ENCODE measurements at places on chromosomes 5 and 9. TPM values are rescaled to one million over a fixed set of nuclear protein-coding genes. Genes with fewer than 3 reads are reported as not detected.
A peak's percentile ranks its signal among the peaks of the same experiment; 100 is the strongest.

DNA sequence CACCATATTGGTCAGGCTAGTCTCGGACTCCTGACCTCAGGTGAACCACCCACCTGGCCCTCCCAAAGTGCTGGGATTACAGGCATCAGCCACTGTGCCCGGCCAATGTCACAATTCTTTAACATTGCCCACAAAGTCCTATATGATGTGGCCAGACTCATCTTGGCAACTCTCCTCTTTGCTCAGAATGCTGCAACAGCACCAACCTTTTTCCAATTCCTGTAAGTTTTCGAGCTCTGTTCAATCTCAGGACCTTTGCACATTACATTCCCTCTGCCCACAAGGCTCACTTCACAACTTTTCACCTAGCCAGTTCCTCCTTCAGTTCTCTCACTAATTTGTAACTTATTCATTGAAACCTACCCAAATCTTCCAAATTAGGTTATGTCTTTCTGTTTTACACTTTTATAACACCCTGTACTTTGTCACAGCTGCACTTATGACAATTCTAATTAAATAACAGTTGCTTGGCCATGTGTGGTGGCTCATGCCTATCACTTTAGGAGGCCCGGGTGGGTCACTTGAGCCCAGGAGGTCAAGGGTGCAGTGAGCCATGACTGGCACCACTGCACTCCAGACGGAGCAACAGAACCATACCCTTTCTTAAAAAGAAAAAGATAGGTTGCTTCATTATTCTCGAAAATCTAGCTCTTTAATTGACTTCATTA, 30.9 kb upstream of the GLDC start:
- DNase-seq, result no peak

- no peak for DNase-seq
These were observed 67.0 kb downstream of the NDFIP1 start for GRCh38 chr5:142175461-142176142.

NR6A1 gene
- 1.0 TPM for total RNA-seq

DNA sequence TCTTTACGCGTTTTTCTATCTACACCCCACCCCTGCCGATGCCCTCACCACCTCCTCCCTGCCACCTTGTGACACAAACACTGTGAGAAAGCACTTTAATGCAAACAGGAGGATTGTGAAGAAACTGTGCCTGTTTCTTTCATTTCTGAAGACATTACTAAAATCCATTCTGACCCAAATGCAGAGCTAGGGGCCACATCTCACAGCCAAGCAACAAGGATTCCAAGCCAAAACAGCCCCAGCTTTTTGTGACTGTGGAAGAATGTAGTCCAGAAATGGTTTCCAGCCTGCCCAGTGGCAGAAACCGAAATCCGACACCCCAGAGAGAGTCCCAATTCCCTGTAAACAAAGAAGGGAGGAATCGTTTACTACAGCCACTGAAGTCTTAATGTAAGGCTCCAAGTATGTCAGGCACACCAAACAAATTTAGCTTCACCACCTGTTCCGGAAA, 190.9 kb downstream of the TTC39B start:
- DNase-seq, result no peak

DNA sequence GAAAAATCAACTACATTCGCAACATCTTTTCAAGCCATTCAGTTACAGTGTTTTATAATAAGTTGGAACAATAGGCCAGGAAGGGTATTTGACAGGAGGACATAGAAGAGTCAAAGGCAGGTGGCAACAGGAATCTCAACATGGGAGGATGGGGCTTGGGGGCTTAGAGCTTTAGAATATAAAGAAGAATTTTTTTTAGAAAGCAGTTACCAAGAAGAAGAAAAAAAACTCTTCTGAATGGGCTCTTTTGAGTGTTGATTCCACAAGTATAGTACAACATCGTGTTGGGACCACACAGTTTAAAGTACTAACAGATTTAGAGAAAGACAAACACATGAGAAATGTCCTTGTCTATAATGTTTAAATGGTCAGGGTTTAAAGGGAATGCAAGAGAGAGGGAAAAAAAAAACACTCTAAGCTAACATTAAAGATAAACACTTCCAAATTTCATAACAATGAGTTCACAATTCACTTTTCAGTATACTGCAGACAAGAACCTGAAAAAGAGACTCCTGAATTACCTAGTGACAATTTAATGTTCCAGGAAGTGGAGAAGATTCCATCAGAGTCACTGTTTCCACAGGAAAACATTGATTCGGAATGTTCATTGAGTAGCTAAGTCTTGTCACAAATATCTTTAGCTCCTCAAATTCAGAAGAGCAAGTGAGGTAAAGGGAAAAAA, 282.3 kb downstream of the DEPDC1B start:
- DNase-seq, result no peak

PCSK1 gene
- total RNA-seq, result 0.38 TPM

- no peak for DNase-seq
These were observed 196.4 kb upstream of the MSX2 start for GRCh38 chr5:174527916-174528540.

DNA sequence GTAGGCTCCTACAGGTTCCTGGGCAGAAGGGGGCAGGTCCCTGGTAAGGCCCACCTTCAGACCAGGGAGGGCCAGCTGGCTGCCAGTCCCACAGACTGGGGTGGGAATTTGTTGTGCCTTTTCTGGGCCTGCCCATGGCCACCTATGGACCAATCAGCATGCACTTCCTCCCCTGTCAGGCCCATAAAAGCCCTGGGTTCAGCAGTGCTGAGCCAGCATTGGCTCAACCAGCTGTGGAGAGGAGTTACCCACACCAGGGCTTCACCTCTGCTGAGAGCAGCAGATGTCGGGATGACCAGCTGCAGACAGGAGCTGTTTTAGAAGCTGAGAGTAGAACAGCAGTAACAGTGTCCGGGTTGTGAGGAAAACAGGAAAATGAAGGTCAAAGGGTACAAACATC, 373.4 kb upstream of the ACO1 start:
- no peak for DNase-seq

DNA sequence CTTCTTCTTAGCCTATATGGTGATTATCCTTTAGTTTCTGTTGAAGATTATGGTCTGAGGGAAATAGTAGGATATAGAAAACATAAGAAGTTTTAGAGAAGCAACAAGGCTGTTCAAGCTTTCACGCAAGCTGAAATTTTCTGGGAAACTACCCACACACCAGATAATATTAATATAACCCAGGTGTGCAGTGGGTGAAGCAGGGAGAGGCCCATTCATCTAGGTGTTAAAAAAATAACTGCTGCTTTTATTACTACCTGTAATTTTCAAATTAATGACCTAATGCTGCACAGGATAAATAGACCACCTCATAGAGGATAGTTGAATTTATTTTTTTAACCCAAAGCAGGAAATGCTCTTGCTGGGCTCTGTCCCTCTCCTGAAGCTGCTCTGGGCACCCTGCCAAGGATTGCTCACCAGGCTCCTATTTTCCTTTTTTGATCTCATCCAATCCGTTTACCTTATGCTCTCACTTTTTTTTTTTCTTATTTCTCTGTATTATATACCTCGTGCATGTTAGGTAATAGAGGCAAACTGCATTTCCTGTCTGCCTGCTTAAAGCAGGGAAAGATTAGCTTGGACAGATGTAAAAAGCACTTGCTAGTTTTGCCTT, 124.3 kb upstream of the SLC12A2 start:
- peak; percentile 76 for DNase-seq

CRHBP gene
- 0.63 TPM for total RNA-seq

DNA sequence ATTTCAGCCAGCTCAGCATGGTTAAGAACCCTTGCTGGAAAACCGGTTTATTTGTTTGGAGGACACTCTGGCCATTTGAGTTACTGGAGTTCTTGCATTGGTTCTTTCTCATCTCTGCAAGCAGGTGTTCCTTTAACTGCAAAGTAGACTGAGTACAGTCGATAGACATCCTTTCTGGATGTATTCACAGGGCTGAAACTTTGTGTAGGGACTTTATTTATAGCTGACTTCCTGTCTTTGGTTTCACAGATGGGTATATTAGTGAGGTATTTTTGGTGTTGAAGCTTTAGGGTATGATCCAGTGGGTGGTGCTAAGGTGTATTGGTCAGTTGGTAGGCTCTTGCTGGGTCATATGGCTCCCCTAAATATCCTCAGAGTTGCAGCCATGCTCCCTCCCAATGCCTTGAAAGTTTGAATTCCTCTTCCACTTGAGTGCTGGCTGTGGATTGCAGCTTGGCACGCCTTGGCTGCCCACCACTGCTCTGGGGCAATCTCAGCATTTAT, 666.0 kb upstream of the COX7C start:
- DNase-seq, result no peak

HAVCR1 gene
- total RNA-seq, result not detected

DNA sequence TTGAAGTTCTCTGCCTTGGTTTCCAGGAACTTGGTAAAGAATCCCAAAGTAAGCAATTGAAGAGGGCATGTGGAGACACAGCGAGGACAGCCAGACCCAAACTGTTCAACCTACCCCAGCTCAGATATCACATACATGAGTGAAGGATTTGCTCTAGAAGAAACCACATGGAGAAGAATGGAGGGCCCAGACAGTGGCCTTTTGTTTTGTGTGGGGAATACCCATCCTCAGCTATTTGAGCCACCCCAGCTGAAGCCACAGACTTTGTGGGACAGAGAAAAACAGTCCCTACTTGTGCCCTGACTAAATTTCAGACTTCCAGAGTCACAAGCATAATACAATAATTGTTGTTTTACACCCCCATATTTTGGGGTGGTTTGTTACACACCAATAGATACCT, 387.1 kb downstream of the ZSWIM6 start:
- no peak for DNase-seq

All from left ventricle myocardium inferior (tissue), 1 donor.